Keratinocyte (primary cell): ENCODE measurements at places on chromosomes 5 and 9.

GRCh38 chr5:73435759-73436534 lies 12.6 kb downstream of the FOXD1 start:
- no peak for DNase-seq

- DNase-seq, result no peak
These were observed 223.7 kb downstream of the DMRT2 start for GRCh38 chr9:1273859-1274258.

DNA sequence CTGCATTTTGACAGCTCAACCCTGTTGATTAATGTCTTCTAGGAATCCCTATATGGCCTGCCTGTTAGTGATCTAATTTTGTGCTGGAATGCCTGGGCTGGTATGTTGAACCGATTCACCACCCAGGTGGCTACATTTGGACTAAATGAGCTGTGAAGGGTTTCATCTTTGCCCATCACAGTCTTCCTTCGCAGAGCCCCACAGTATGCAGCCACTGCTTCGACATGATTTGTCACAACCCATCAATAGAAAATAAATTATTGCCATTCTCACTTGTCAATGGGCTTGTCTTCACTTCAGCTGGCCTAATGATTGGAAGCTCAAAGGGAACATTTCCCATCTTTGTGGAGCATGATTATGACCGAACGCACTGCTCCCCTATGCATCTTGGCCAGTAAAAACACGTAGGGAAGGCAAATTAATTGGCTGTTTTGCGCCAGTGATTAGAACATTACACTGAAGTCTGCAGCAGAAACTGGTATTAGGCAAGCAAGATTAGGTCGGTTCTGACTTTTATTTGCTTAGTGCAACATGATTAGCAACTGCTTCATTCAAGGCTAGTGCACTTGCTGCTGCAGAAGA lies 408.5 kb downstream of the KIAA0825 start:
- DNase-seq, result no peak

GRCh38 chr9:135269912-135270830 lies 182.7 kb downstream of the OLFM1 start:
- DNase-seq, result no peak

GRCh38 chr5:38208782-38209378 lies 49.5 kb upstream of the EGFLAM start:
- DNase-seq, result peak; percentile 15

DNA sequence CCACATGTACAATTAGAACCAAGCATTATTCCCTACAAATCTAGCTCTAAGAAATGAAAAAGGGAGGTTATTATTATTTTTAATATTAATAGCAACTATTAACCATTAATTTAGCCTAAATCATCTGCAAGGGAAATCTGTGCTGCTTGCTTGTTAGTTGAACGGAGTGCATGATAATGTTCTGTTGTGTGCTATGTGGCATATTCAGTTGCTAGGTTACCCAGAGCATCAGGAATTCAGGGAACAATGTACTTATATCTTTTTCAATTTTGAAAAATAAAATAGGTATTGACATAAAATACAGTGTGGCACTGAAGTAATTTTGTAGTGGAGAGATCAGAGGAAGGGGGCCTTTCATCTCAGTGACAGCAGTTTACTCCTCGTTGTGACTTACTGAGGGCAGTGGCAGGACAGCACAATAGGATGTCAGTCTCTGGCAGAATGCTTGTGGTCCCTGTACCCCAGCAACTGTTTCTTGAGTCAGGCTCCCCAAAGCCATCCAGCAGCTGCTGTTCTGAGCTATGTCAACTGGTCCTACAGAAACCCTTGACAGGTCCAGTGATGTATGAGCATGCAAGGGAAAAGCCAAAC lies 173.6 kb downstream of the TMEM161B start:
- no peak for DNase-seq

- no peak for DNase-seq
These were observed 25.5 kb downstream of the AGTPBP1 start for GRCh38 chr9:85716031-85716877.

DNA sequence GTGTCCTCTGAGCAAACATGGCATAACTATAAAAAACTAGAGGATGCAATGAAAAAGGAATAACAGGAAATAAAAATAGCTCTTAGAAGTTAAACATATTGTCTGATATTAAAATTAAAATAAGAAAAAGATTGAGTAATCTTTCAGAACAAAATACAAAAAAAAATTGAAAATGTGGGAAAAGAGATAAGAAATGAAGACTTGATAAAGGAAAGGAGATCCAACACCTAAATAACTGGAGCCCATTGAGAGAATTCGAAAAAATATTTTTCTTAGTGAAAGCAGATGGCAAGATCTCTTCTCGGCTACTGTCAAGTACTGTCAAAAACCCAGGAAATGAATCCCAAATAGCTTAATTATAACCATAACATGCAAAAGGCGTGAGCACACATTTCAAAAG lies 24.9 kb downstream of the LIFR start:
- no peak for DNase-seq

DNA sequence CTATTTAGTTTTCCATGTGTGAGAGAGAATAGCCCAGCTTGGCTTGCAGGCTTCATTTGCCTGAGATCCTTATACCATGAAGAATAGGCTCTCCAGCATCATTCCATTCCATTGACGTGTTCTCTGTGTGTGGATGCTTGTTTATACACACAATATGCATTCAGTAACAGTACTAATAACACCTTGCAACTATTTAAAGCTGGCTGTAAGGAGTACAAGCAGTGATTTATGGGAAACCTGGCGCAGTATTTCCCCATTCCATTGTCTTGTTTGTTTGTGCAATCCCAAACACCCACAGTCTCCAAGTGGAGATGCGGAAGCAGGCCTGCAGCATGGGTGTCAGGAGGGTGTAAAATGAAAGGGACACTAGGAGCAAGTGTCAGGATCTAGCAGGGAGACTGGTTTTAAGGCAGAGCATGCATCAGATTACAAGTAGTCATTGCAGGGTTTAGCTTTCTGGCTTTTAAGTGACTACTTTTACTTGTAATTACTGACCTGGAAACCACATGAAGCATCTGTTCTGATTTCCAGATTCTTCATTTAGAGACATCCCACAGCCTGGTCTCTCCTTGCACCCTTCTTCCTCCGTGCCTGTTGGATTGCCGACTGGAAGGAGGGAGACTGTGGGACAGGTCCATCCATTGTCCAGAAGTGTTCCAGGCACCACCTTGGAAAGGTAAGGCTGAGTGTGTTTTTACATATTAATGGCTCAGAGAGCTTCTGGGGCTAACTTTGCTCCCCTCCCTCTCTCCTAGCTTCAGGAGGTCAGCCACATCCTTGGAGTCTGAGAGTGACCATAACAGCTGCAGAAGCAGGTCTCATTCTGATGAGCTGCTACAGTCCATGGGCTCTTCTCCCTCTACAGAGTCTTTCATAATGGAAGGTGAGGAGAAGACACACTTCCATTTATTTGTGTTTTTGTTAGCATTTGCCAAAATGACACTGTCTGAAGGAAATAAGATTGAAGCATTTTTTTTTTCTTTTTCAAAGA lies 241.6 kb downstream of the ARHGEF28 start:
- no peak for DNase-seq

DNA sequence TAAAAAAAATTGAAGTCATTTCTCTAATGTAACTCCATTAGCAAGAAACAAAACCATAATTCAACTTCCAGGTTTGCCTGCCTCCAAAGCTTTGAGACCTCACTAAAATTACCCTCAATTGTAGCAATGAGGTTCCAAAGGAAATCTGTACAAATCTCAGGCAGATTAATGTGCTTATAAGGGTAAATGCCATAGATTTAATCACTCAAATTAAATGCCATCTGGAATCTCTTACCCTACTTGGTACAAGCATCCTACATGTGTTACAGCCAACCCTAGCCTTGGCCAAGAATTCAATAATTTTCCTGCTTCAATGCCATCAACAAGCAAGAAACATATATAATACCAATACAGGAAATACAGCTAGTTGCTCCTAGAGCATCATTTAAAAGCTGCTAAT lies 452.8 kb downstream of the RAB3C start:
- DNase-seq, result no peak

DNA sequence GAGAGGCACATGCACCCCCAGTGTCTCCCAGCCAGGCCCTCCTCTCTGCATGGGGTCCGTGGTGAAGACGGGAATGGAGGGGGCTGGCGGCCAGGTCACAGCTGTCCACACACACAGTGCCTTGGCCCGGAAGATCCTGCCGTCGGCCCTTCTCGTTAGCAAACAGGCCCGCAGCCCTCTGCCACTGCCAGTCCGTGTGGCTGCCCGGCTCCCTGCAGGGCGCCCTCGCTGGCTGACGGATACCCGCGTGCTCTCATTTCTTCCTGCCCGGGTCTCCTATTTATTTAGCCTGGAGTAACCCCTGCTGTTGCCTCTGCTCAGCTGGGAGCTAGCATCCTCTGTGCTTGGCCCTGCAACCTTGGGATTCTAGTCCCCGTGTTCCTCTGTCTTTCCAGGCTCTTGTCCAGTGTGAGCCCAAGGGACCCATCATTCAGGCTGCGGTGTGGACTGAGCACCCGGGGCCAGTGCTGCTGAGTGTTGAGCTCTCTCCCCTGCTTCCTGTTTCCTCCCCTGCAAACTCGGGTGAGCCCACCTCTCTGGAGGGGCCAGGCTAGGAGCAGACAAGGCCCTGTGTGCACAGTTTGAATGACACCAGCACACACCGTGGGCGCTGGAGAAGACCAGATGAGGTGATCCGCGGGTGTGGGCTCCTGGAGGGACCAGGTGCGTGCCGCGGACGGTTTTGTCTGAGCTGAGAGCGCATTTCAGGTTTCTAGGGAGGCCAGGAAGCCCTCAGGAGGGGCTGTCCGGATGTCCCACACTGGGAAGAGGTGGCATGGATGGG lies 14.6 kb upstream of the RNU6ATAC start:
- DNase-seq, result no peak

- no peak for DNase-seq
These were observed 653.0 kb downstream of the MTRR start for GRCh38 chr5:8521991-8522390.

GRCh38 chr9:131717719-131718460 lies 22.0 kb downstream of the RAPGEF1 start:
- DNase-seq, result no peak

GRCh38 chr5:7683753-7684152 lies 167.2 kb downstream of the CFAP90 start:
- DNase-seq, result no peak

- DNase-seq, result no peak
These were observed 588.3 kb downstream of the EBF1 start for GRCh38 chr5:158511454-158511853.
